ENCODE measurements at places on chromosomes 11 and 22.

- DNase-seq = no peak
Observed at GRCh38 chr11:94557992-94558391, 9.2 kb upstream of the PIWIL4 start.

DNA sequence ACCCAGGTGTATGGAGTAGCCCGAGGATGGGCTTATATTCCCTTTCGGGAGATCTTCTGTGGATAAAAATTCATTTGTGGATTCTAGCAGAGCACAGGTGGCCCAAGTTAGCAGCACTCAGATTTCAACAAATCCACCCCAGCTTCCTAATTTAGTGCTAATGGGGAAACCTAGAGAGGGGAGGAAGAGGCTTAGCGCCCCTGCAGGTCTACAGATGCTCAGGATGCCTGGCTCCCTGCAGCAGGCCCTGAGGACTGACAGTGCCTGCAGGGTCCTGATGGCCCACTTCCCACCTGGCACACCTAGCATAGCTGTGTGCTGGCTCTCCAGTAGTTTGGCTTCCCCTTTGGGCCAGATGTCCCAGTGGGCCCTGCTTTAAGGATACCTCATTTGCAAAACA lies 6.5 kb downstream of the DGAT2 start:
- no peak for DNase-seq

DNA sequence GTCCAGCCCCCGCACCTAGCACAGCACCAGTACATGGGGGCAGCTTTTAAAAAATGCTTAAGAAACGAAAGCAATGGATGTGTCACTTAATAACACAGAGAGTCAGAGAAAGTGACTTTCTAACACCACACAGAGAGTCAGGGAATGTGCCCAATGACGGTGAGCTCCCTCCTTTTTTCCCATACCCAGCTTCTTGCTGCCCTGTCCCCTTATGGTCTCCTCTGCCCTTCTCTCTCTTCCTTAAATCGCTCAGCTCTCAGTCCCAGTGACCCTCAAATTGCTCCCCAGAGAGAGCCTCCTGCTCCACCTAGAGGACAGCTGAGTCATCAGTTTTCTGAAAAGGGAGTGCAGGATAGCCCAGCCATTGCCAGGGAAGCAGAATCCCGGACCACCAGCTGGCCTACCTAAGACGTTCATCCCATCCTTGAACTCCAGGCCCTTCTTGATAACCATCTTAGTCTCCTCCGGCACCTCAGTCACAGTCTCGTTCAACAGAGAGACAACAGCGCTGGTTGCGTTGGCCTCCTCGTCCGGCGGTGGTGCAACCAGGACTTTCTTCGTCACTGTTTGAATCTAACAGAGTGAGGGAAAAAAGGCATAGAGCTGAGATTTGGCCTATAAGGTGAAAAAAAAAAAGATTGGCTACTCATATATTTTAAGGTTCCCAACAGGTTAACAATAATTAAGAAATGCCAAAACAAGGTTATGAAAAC lies 113.5 kb downstream of the SLC1A2 start:
- DNase-seq = peak; percentile 33

GRCh38 chr11:79510960-79511359 lies 70.1 kb upstream of the TENM4 start:
- DNase-seq = no peak

- no peak for DNase-seq
Observed at GRCh38 chr11:114929351-114930000, 251.1 kb downstream of the NXPE2 start.

DNA sequence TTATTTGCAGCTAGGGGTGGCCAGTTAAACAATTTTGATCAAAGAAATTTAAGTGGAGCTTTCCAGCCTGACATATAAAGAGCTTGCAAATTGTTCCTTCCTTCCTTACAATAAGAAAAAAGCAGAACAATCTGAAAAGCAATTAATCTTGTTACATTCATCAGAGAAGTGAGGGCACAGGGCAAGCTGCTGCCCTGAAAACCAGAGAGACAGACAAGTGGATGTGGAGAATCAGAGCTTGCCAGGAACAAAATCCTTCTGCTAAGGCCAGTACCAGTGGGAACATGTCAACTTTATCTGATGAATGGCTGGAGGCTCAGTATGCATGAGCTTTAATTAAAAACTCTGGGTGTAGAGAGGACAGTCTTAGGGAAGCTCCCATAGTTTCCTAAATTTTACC lies 8.8 kb downstream of the CCDC179 start:
- DNase-seq = no peak

- DNase-seq = no peak
Observed at GRCh38 chr22:50446708-50447575, 27.9 kb downstream of the SBF1 start.

DNA sequence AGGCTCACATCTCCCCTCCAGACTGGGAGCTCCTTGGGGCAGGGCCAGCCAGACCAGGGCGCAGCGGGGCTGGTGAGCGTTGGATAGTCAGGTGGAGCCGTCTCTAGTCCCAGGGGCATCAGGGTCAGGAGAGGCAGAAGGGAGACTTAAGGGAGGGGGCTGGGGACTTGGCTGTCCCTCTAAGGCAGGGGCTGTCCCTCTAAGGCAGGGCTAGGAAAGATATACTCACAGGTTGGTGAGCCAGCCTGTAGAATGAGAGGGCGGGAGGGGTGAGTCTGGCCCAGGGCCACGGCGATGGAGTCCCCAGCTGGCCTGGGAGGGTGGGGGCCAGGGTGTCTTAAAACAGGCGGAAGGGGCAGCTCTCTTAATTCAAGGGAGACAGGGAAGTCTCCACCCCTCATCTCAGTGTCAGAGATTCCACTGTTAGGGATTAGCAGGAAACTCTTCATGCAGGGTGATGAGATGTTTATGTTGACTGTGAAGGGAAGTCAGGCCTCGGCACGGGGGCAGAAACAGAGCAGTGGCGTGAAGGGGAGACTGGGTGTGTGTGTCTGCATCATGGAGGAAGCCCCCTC lies 11.3 kb downstream of the P2RY2 start:
- no peak for DNase-seq

DNA sequence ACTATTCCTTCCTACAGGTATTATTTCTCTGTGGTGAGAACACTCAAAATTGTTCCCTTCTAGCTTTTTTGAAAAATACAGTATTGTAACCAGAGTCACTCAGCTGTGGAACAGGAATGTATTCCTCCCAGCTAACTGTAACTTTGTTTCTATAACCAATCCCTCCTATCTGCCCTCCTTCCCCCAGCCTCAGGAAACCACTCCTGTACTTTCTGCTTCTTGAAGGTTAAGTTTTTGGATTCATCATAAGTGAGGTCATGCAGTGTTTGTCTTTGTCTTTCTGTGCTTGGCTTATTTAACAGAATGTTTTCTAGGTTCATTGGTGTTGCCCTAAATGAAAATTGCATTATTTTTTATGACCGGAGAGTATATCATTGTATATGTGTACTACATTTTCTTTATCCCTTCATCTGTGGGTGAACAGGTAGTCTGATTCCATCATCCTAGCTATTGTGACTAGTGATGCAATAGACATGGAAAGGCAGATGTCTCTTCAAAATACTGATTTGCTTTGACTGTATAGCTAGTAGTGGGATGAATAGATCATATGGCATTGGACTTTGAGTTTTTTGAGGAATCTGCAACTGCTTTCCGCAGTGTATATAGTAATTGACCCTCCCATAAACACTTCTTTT lies 112.9 kb upstream of the GRK3 start:
- DNase-seq = no peak

- no peak for DNase-seq
Observed at GRCh38 chr11:95076416-95076815, 9.7 kb downstream of the SRSF8 start.

DNA sequence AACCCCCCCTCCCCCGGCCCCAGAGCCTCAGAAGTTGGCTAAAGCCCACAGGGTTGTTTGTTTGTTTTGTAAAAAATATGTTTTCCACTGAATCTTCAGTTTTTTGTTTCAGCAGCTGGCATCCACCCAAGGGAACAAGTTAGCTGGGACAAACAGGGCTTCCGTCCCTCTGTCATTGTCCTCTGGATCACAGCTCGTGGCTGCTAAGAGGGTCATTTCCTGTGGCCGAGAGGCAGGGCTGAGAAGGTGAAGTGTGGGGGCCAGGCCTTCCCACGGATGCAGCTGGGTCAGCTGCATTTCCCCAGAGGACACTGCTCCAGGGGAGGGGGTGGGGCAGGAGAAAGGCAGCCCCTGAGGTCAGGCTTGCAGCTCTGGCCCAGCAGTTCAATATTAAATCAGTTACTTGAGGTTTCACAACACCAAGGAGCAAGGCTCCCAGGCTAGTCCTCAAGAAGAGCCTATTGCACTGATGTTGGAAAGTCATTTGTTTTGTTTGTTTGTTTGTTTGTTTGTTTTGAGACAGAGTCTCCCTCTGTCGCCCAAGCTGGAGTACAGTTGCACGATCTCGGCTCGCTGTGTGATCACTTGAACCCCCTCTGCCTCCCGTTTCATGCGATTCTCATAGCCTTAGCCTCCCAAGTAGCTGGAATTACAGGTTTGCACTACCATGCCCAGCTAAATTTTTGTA lies 34.4 kb upstream of the SMTN start:
- DNase-seq = no peak

GRCh38 chr11:45332276-45332934 lies 46.3 kb upstream of the SYT13 start:
- DNase-seq = peak; percentile 59

DNA sequence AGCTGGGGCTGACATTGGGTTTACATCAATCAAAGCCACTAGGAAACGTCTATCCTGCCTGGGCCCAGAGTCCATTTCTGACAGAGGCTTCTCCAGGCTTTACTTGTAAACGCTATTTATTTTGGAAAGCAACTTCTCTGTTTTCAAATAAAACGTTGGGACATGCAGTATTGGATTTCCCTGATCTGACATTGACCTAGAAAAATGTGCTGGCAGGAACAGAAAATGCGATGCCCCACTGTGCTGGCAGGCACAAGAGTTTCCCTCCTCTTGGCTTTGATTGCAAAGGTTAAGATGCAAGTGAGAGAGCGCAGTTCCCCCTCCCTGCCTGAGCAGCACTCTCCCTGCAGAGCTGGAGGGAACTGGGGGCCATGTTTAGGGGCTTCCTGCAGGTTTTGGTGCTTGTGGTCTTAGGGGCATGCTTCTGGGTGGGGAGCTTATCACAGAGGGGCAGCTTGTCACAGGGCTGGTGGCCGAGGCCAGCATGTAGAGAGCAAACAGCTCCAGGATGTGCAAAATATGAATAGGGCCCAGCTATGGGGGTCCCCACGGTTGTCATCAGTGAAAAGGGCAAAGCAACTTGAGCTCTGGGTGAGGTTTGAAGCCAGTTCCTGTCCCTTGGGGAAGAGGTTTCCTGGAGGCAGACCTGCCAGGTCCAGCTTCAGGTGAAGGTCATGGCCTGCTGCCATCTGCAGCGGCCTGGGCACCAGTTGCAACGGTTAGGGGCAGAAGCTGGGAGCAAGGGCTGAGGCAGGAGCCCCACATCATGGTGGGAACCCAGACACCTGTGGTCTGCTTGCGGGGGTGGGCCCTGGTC lies 42.3 kb upstream of the DKK3 start:
- no peak for DNase-seq

DNA sequence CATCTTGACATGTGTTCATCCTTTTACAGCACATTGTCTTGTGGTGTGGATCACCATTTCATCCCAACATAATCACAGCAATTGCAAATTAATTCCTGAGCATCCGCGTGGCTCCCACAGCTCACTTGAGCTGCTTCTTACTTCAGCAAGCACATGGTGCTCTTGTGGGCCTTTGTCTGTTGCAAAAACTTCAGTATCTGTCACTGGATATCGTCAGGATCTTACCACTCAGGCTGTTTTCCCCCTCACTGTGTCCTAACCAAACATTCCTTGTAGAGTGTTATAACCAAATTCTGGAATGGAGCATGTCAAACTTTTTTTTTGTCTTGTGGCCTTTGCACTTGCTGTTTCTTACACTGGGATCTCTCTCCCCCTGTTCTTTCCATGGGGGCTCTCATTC lies 683.1 kb upstream of the ARHGAP42 start:
- no peak for DNase-seq

DNA sequence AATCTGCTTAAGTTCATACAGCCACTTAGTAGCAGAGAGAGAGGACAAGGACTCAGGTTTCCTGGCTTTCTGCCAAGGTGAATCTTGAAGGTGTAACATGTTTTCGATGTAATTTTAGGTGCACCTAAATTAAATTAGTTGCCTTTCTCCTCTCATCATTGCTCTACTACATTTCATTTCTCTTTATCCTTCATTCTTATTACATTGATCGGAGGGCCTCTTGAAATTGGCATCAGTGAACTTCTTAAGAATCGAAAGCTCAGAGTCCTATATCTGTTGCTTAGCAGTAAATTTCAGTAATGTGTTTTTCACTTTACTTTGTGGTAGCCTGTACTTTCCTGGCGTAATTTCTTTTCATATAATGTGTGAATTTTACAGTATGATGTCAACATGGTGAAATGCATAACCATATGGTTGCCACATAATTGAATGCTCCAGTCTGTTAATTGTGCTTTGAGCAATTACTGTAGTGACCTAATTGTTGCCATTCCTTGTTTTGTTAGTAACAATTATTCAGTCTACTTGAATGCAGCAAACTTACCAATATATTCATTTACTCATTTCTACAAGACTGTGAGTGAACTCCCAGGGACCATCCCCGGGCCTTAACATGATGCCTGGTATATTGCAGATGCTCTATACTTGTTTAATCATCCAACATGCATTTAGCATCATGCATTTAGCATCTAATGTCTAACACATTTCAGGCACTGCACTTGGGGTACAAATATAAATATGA lies 138.1 kb downstream of the MAML2 start:
- peak; percentile 37 for DNase-seq

DNA sequence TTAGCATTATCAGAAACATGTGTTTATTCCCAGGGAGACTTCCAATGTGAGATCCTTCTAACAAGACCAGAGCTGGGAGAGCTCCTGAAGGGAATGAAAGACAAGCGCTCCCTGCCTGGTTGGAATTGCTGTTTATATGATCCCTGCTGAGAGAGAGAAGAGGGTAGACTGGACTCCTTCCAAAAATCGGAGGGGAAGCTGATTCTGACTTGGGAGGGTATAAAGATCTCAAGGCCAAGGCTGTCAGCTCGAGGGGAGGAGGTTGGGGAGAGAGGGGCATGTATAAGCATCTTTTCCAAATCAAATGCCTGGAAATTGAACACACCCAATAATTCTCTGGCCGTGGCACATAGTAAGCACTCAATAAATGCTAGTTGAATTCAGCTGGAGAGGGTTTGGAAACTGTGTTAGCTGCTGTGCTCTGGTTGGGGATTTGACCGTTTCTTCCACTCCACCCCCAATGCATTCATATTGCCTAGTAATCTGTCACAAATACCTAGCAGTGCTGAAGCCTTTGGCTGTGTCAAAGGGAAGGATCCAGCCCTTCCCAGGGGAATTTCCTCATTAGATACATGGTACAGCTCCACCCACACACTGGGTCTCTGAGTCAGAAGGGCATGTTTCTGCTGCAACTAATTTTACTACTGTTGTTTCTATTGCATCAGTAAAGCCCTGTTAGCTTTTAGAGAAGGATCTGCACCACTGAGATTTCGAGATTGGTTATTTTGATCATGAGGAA lies 61.5 kb downstream of the CACNG2 start:
- no peak for DNase-seq
